ENCODE measurements at places on chromosomes 3 and 15. TPM values are rescaled to one million over a fixed set of nuclear protein-coding genes. Genes with fewer than 3 reads are reported as not detected.

The PLCB2 gene
- 3.5 TPM for total RNA-seq

The C15orf62 gene
- not detected for total RNA-seq

DNA sequence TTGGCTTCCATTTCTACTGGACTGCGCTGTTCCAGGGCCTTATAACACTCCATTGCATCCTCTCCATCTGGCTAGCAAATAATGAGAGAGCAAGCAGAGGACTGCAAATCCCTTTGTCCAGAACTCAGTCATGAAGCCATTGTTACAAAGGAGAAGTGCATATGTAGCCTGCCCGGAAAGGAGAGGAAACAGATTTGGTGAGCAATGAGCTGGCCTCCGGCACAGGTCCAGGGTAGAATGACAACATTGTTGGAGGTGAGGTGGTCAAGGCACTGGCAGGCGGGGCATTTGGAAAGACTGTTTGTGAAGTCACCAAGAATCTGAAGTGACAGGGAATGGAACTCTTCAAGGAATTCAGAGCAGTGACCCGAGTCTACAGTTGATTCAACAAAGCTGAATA lies 25.0 kb upstream of the ATP1B3 start:
- peaks cover 5% of the 10 kb centered on the region for H3K4me1 ChIP-seq
- H3K4me3 ChIP-seq: no peak overlapping the region
- no peak overlapping the region for H3K27ac ChIP-seq
- no peaks in the 10 kb centered on the region for H3K36me3 ChIP-seq
- no peak for DNase-seq

The ARID3B gene
- total RNA-seq: 8.8 TPM

DNA sequence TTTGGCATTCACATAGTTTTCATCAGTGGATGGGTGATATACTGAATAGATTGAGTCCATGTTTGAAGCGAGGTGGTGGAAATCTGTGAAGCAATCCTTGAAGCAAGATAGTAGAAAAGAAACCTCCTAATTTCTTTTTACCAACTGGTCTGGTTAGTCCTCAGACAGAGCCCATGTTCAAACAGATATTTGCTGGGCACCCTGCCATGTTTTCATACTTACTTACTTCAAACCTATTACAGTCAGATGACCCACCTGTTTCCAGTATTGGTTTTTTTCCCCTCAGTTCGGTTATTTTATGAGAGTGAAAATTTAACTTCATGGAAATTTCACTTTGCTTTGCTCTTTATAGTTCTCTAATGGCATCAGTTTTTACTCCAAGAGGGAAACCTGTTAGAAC lies 23.7 kb downstream of the EXOSC7 start:
- H3K4me3 ChIP-seq: no peak overlapping the region
- no peak overlapping the region for H3K27ac ChIP-seq
- no peaks in the 10 kb centered on the region for H3K27me3 ChIP-seq

DNA sequence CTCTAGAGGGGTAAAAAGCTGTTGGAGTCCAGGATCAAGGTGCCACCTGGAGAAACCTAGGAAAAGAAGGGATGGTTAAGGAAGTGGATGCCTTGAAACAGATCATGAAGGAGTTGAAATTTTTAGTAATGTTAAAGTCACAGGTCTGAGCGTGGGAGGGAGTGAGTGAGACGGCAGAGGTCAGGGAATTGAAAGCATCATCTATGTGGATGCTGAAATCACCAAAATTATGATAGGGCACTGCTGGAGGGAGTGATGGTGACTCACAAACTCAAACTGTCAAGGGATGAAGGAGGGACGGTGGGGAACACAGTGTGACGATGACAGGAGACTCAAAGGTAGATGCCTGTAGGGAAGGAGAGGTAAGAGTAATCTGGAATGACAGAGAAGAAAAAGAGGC lies 205.7 kb downstream of the OSBPL10 start:
- no peak overlapping the region for H3K4me3 ChIP-seq
- no peaks in the 10 kb centered on the region for H3K4me1 ChIP-seq
- no peak overlapping the region for H3K27ac ChIP-seq

- no peaks in the 10 kb centered on the region for H3K4me1 ChIP-seq
- H3K36me3 ChIP-seq: peaks cover 16% of the 10 kb centered on the region
Observed at GRCh38 chr15:76664895-76665294, 240.2 kb downstream of the SCAPER start.

- H3K4me1 ChIP-seq: peaks cover 21% of the 10 kb centered on the region
- DNase-seq: peak; percentile 14
- H3K4me3 ChIP-seq: no peak overlapping the region
- H3K27me3 ChIP-seq: no peaks in the 10 kb centered on the region
- no peaks in the 10 kb centered on the region for H3K36me3 ChIP-seq
Observed at GRCh38 chr3:184741259-184741556, 29.3 kb upstream of the MAGEF1 start.

The CPEB1 gene
- total RNA-seq: 1.1 TPM

GRCh38 chr3:188707381-188708288 lies 464.1 kb upstream of the TPRG1 start:
- no peak for DNase-seq
- peaks cover 17% of the 10 kb centered on the region for H3K36me3 ChIP-seq
- H3K4me1 ChIP-seq: peaks cover 43% of the 10 kb centered on the region
- H3K4me3 ChIP-seq: no peak overlapping the region

The P2RY13 gene
- not detected for total RNA-seq

DNA sequence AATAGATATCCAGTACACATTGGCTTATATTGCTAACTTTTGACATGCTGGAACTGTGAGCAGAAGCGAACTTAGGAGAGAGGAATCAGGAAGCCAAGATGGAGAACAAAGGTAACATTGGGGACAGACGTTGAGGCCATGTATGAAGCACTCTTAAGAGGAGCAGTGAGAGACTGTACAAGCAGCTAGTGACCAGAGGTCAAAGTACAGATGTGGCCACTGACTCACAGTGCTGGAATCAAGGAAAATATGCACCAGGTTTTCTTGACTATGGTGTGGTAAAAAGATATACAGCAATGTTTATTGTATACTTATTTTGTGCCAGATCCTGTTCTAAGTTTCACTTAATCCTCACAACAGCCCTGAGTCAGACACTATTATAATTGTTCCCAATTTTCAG lies 2.0 kb upstream of the IL20RB start:
- H3K27ac ChIP-seq: peak overlapping the region; percentile 12
- H3K4me3 ChIP-seq: no peak overlapping the region
- H3K27me3 ChIP-seq: no peaks in the 10 kb centered on the region
- no peaks in the 10 kb centered on the region for H3K36me3 ChIP-seq
- DNase-seq: peak; percentile 54
- H3K4me1 ChIP-seq: no peaks in the 10 kb centered on the region

DNA sequence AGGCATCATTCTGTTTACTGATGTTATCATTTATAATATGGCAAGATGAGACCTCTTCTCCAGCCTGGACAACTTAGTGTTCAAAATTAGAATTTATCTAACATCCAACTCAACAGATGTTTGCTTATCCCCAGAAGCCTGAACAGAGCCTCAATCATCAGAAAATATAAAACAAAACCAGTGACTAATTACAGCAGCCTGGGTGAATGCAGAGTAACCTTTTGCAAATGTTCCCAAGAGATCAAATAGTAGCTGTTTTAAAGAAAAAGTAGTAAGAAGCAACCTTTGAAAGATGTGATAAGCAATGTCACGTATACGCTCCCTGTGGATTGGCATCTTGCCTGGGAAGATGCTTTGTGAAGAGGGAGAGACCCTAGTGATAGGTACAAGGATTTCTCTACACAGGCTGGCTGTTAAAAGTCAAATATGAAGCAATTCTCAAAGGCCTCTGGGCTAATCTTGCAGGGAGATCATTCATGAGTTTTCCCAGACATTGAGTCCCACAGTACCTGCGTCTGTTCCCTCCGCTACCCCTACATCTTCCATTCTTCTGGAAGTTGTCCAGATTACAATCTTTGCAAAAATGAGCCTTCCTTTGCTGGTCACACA lies 39.3 kb upstream of the PRICKLE2 start:
- no peaks in the 10 kb centered on the region for H3K36me3 ChIP-seq
- DNase-seq: no peak
- H3K4me3 ChIP-seq: no peak overlapping the region
- H3K4me1 ChIP-seq: peaks cover 59% of the 10 kb centered on the region

- peak overlapping the region; percentile 100 for H3K27ac ChIP-seq
- peaks cover 73% of the 10 kb centered on the region for H3K4me1 ChIP-seq
- H3K36me3 ChIP-seq: peaks cover 47% of the 10 kb centered on the region
- H3K4me3 ChIP-seq: peak overlapping the region; percentile 87
Observed at GRCh38 chr3:49022688-49023171, 809 bp downstream of the NDUFAF3 start.

DNA sequence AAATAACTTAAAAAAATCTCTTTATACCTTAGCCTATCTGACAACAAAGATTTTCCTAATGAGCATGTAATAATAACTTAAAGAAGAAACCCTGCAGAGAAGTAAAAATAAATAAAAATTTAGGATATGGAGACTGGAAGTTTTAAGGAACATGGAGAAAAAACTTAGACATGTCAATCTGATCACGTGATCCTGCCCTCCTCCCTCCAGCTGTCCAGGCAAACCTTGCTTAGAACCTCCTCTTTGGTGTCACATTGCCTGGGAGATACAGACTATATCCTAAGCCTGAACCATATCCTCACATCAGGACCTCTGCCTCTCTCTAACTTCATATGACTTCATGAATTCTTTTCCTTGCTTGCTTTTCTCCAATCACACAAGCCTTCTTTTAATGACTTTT lies 275.5 kb downstream of the CNTN3 start:
- H3K27me3 ChIP-seq: no peaks in the 10 kb centered on the region
- no peaks in the 10 kb centered on the region for H3K4me1 ChIP-seq
- no peak for DNase-seq
- no peak overlapping the region for H3K27ac ChIP-seq
- no peak overlapping the region for H3K4me3 ChIP-seq
- H3K36me3 ChIP-seq: no peaks in the 10 kb centered on the region

The RASGRP1 gene
- total RNA-seq: 3.9 TPM

GRCh38 chr3:15989419-15989818 lies 185.1 kb upstream of the GALNT15 start:
- no peaks in the 10 kb centered on the region for H3K36me3 ChIP-seq
- no peak for DNase-seq
- no peak overlapping the region for H3K27ac ChIP-seq
- no peak overlapping the region for H3K4me3 ChIP-seq
- H3K4me1 ChIP-seq: no peaks in the 10 kb centered on the region
- no peaks in the 10 kb centered on the region for H3K27me3 ChIP-seq

GRCh38 chr3:42957573-42957972 lies 21.5 kb upstream of the GASK1A start:
- H3K27me3 ChIP-seq: no peaks in the 10 kb centered on the region
- H3K36me3 ChIP-seq: no peaks in the 10 kb centered on the region
- no peak for DNase-seq
- no peak overlapping the region for H3K27ac ChIP-seq
- no peak overlapping the region for H3K4me3 ChIP-seq
- H3K4me1 ChIP-seq: no peaks in the 10 kb centered on the region

The GOLGA6L10 gene
- 11.6 TPM for total RNA-seq

DNA sequence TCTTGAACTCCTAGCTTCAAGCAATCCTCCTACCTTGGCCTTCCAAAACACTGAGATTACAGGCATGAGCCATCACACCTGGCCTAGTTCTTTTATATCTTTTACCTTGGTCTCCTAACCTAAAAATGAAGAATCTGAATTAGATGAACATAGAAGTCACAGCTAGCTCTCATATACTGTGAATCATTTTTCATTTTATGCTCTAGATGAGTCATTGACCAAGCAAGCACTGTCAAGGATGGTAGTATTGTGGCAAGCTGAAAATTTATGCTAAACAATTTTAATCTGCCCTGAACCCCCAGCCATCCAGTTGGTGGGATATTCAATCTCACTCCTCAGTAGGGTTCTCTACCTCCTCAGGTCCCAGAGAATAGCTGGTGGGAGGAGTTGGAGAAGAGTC lies 48.3 kb upstream of the DNAJC13 start:
- no peaks in the 10 kb centered on the region for H3K27me3 ChIP-seq
- H3K36me3 ChIP-seq: peaks cover 10% of the 10 kb centered on the region
- no peak overlapping the region for H3K4me3 ChIP-seq
- H3K4me1 ChIP-seq: no peaks in the 10 kb centered on the region
- DNase-seq: no peak

DNA sequence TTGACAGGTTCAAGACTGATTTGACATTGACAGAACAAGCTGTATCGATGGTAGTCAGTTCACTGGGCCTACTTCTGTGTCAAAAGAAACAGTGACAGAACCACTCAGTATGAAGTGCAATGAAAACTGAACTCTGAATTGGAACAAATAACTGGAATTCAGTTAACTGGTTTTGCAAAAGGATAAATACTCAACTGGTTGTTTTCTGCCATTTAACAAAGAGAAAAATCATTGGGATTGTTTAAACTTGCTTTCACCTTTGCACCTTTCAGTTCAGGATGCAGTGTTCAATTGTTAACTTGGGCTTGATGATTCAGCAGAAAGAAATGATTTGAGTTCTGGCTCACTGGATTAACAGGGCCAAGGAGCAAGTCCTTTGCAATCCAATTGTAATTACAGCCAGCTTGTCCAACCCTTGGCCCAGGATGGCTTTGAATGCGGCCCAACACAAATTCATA lies 4.9 kb downstream of the BTD start:
- no peak overlapping the region for H3K4me3 ChIP-seq
- no peaks in the 10 kb centered on the region for H3K36me3 ChIP-seq
- peak overlapping the region; percentile 61 for H3K27ac ChIP-seq

DNA sequence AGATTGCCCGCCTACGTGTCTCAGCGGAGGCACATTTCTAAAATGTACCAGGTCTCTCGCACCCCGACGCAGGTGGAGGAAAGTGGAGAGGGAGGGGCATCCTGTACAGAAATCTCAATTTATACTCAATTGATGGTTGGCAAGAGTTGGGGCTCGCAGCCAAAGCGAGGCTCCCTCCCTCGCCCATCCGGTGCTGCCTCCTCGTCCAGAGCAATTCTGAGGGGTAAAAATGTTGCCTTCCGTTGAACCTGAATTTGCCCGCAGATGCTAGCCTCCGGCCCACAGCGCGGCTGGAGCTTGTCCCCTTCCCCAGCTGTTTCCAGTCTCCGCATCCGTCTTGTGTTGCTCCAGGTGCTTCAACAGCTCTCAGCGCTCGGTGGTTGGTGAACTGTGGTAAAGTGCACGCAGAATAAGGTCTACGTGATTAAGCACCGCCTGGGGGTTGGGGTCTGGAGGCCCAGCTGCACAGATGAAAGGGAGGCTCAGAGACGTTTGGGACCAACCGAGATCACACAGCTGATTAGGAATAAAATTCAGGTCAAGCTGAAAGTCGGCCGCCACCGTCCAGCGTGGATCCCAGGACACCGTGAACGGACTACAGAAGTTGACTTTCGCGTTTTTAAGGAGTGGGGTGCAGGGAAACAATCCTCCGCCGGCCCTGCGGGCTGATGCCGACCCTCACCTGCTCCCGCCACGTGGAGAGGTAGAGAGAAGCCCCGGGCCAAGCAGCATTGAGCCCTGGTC lies 846 bp upstream of the POLG start:
- H3K4me1 ChIP-seq: peaks cover 46% of the 10 kb centered on the region
- H3K27me3 ChIP-seq: no peaks in the 10 kb centered on the region
- peak overlapping the region; percentile 99 for H3K4me3 ChIP-seq
- H3K36me3 ChIP-seq: peaks cover 30% of the 10 kb centered on the region

The USP4 gene
- 123 TPM for total RNA-seq

DNA sequence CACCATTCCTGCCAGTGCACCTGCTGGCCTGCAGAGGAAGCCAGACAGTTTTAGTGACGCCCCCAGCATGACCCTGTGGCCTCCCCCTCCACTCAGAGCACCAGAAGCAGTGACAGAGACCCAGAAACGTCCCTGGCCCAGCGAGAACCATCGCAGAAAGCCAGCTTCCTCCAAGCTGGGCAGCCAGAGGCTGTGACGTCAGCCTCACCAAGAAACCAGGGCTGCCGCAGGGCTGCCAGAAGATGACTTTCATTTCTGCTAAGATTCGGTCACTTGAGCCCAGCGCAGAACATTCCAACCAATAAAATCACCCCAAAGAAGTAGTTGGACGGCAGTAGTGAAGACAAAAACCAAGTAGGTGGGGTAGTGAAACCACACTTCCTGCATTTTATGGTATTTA lies 29.6 kb upstream of the RPL32 start:
- H3K4me3 ChIP-seq: no peak overlapping the region
- peaks cover 17% of the 10 kb centered on the region for H3K4me1 ChIP-seq
- H3K27me3 ChIP-seq: no peaks in the 10 kb centered on the region

Measured in stomach (tissue), 19 donors.